ENCODE measurements at places on chromosomes 12 and 14.

DNA sequence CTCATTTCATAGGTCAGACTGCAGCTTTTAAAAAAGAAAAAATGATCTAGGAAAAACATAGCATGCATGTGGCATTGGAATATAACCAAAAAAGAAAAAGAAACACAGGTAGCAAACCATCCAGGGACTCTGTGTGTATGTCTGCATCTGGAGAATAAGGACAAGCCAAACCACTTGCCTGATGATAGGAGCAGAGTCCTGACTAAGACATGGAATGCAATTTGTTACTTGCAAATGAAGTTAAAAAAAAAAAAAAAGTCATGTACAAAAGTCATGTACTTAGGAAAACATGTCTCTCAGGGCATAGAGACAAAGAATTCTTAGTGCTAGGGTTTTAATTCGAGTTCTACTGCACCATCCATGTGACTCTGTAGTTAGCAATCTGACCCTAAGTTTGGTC is 15.9 kb downstream of the TSPAN11 start:
- DNase-seq = no peak

- no peak for DNase-seq
These were observed 112.7 kb downstream of the SLC16A7 start for GRCh38 chr12:59708484-59708883.

DNA sequence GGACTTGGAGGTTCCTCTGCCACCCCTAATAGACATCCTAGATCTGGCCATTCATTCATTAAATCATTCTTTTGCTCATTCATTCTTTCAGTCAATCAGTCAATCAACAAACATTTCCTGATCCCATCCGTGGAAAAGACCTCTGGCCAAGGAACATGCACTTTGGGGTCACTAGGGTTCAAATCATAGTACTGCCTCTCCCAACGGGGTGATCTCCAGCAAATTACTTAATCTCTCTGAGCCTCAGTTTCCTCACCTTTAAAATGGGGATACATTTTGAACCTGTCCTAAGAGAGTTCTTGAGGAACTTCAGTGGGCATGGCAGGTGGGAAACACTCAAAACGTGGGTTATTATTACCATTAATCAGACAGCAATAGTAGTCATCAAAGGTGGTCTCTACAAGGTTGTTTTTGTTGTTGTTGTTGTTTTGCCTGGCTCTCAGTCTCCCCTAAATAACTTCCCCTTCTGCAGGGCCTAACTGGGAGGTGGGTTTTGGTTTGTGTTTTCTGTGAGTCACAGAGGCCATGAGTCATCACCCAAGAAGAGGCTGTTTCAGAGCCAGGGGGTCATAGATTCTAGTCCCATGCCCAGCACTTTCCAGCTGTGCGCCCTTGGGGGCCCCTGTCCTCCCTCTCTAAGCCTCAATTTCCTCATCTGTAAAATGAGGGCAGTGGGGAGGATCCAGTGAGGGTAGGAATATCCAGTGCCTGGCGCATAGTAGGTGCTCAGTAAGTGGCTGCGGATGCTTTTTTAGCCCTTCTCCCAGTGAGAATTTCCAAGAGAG is 16.9 kb upstream of the FAM222A start:
- DNase-seq = no peak

DNA sequence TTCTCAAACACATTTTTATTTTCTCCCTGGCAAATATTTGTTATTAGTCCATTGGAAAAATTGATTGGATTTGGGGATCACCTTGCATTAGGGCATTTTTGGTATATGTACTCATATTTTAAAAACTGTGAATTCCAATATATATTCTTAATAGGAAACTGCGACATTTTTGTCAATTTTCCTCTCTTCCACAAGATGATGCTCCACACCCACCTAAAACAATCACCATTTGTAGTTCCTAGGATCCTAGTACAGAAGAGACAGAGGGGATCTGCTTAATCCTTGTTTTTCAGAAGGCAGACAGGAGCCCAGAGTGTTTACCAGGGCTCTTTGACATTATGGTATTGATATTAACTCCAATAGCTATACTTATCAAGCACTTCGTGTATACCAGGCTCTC is 22.8 kb upstream of the OASL start:
- no peak for DNase-seq

DNA sequence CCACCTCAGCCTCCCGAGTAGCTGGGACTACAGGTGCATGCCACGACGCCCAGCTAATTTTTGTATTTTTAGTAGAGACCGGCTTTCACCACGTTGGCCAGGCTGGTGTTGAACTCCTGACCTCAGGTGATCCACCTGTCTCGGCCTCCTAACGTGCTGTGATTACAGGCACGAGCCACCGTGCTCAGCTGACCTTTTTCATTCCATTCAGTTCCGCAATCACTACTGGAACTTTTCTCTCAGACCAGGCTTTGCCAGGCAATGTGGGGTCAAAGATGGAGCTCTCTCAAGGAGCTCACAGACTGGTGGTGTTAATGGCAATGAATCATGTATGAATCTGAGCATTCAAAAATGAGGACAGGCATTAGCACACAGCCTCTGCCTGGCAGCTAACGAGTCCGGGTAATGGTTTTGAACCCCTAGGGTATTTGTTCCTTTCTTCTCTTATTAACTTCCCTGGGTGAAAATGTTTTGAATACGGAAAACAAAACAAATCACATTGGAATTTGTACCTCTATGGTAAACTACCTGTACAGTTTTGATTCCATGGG is 9.4 kb upstream of the TCHP start:
- no peak for DNase-seq

DNA sequence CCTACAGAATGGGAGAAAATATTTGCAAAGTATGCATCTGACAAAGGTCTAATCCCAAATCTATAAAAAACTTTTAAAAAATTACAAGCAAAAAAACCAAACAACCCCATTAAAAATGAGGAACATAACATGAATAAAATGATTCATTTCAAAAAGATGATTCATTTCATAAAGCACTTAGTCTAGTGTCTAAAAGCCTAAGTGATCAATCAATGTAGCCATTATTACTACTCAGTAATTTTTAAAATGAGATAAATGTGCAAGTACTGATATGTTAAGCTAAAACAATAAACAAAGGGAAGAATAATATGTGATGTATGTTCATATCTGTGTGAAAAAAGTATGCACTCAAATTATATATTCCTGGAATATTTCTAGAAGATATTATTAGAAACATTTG is 119.1 kb upstream of the GARIN6 start:
- no peak for DNase-seq

DNA sequence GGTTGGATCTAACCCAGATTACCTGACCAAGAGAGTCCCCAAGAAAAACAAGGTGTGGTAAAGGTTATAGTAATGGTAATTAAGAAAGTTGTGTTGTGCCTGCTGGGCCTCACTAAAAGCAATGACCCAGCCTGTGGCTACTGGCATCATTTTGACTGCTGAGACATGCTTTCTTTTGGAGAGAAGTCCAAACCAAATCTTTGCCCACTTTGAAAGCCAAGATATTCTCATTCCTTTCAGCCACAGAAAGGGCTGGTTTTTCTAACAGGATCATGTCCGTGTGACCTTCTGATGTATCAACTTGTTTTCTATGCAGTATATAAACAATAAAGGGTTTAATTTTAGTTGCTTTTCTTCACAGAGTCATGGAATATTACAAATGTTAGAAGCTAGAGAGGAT is 388.6 kb downstream of the RAD51B start:
- DNase-seq = no peak

GRCh38 chr12:6825398-6826124 is 2.6 kb upstream of the P3H3 start:
- peak; percentile 77 for DNase-seq

DNA sequence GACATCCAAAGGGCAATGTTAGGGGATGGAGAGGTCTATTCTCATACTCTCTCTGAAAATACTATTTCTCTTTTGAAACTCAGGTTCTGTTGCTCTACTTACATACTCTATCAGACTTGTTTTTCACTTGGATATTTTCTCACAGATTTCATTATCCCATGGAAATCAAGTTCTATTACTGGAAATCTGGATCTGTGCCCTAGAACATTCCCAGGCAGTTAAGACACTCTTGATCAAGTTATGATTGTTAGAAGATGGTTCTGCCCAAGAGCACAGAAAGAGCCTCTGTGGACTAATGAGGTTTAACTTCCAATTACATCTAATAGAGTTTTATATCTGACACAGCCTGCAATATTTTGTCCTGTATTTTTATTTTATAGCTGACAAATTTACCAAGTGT is 591.0 kb upstream of the ATP2B1 start:
- DNase-seq = no peak

DNA sequence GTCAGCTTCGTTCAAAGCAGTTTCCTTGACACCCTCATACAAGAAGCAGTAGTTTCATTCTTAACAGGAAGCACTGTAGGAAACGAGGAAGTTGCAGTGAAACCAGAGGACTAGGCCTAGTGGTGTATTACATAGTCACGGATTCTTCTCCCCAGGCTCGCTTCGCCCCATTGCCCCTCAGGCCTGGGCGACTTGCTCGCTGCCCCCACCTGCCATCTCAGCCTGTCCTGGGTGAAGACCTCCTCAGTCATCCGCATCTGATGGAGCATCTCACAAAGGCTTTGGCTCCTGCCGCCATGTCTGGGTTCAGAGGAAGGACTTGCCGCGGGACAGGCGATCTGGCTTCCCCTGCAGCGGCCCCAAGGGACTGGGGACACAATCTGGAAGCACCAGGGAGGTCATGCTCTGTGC is 93.5 kb downstream of the LMNTD1 start:
- DNase-seq = no peak

GRCh38 chr14:91333650-91334039 is 84.0 kb downstream of the CCDC88C start:
- no peak for DNase-seq

- no peak for DNase-seq
These were observed 17.0 kb upstream of the TAS2R14 start for GRCh38 chr12:10956085-10956484.

- DNase-seq = no peak
These were observed 50.7 kb downstream of the BCAT1 start for GRCh38 chr12:24898185-24898584.

DNA sequence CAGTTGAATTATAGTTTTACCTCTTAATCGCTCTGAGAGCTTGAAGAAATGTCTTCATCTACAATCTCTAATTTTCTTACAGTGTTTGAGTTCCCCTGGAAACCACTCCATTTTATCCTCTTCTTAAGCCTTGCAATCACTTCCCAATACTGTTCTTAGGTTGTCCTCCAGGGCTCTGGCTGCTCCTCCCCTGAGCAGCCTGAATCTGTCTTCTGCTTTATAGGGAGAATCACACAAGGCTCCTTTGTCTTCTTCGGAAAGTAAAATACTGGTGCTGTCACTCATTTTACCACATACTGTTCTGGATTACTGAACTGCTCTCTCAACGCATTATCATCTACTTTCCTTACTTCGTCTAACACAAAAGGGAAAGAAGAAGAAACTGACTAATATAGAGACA is 133.7 kb downstream of the MDGA2 start:
- no peak for DNase-seq

GRCh38 chr12:53101266-53101665 is 2.0 kb upstream of the SOAT2 start:
- DNase-seq = no peak

- DNase-seq = no peak
These were observed 273.9 kb downstream of the TRHDE start for GRCh38 chr12:72546106-72546505.

- no peak for DNase-seq
These were observed 89.3 kb upstream of the MED13L start for GRCh38 chr12:116366824-116367223.

DNA sequence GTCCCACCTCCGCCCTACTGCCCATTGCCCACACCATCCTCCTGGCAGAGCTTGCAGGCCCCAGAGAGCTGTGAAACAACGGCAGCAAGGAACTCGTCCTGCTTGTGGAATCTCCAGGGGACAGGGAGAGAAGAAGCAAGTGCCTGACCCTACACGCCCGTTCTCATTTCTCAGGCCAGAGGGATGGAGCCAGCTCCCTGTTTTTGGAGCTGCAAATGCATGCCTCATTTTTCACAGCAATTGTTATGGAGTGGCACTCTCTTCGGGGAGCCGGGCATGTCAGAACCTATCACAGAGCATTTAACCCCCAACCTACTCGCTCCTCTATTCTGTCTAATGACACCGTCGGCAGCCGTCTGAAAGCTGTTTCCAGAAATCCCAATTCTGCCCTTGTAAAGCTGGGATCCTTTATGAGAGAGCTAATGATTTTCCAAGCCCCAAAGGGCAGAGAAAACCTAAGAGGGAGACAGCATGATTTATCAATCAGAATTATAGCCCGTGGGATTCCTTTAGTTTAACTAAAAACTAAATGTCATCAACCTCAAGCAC is 222.3 kb upstream of the NOS1 start:
- DNase-seq = no peak

DNA sequence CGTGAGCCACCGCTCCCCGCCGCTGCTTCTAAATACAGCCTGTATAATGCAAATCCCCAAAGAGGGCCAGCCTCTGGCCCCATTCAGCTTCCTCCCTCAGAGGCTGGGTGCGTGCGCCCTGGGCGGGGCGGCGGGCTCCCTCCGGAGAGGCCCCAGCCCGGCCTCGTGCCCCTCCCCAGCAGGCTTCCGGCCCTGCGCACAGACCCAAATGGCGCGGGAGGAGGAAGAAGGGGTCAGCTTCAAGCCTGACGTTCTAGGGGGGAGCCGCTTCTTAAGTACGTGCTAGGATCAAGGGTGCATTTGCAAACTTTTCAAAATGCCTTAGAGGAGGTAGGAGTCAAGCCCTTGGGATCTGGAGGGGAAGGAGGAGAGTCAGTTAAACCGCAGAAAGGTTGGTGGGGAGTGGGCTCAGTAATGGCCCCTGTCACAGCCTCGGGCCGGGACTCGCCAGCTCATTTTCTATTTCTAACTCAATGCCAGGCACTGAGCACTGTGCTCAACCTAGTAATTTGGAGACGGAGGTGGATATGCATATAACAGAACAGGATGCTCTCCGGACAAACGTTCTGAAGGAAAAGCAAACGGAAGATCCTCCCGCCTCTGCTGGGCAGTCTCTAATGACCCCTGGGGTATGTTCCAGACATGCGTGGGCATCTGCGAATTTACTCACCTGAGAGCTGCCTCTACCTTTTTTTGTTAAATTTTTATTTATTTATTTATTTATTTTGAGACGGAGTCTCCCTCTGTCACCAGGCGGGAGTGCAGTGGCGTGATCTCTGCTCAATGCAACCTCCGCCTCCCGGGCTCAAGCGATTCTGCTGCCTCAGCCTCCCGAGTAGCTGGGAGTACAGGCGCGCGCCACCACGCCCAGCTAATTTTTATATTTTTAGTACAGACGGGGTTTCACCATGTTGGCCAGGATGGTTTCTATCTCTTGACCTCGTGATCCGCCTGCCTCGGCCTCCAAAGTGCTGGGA is 32.3 kb downstream of the NINJ2 start:
- peak; percentile 71 for DNase-seq

DNA sequence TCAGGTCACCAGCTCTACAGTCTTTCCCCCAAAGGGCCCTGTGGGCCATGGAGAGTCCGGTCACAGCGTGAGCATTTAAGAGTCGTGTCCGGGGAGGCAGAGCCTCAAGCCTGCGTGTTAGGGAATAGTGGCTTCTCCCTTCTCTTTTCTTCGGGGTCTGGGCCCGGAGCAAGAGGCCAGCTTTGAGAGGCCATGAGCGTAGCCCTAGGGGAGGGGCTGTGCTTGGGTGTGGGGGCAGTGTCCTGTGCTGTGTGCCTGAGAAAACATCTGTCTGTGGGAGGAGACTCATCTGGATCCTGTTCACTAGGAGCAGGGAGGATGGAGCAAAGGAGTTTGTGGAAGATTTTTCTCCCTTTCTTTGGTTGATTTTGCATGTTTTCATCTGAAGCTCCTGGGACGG is 5.3 kb downstream of the LRP1-AS start:
- DNase-seq = no peak
